ENCODE measurements at places on chromosomes 6 and 20.

DNA sequence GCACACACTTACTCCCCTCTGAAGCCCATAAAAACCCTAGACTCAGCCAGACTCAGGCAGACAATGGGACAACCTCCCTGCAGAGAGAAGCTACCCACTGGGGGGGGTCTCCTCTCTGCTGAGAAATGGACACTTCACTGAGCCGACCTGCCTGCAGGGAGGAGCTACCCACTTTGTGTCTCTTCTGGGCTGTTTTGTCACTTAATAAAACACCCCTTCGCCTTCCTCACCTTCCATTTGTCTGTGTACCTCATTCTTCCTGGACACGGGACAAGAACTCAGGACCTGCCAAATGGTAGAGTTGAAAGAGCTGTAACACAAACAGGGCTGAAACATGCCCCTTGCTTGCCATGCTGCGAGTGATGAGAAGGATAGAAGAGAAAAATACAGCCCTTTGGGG is 151.7 kb upstream of the HDDC2 start:
- DNase-seq, result no peak

DNA sequence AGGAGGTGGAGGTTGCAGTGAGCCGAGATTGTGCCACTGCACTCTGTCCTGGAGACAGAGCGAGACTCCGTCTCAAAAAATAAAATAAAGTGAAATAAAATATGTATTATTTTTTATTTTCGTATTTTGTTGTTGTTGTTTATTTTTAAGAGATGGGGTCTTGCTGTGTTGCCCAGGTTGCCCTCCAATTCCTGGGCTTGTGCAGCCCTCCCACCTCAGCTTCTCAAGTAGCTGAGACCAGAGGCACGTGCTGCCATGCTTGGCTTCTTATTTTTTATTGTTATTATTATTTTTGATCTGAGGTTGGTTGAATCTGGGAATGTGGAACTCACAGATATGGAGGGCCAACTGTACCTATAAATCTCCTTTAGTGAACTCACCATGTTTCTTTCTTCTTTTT is 10.1 kb downstream of the KPNA5 start:
- DNase-seq, result no peak

- DNase-seq, result no peak
These were observed 553.7 kb downstream of the CD83 start for GRCh38 chr6:14671261-14671681.

DNA sequence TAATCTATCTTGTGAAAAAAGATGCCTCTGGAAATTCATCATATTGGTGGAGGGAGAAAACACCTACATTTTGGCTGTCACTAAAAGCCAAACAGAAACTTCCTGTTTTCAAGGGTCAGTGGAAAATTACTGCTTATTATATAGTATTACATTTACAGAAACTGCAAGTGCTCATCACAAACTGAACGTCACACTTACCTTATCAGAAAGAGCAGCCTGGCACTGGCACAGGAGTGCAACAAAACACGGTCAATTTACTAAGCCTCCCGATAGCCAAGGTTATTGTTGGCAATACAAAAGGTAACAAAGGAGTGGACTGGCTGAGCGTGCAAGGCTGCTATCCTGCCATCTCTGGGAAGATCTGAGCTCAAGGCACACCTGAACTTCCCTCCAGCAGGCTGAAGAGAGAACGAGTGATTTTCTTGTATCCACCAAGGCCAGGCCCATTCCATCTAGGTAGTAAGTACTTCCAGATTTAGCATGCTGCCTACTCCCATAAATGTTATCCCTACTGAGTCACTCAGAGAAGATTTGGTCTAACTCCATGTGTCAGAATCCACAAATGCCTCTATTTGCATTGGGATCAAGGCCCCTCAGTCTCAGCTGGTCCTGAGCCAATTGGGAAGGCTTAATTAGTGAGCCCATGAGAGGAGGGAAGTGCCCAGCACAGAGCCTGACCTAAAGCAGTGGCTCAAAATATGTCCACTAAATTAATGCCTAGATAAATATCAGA is 399.8 kb downstream of the BTBD9 start:
- DNase-seq, result no peak

DNA sequence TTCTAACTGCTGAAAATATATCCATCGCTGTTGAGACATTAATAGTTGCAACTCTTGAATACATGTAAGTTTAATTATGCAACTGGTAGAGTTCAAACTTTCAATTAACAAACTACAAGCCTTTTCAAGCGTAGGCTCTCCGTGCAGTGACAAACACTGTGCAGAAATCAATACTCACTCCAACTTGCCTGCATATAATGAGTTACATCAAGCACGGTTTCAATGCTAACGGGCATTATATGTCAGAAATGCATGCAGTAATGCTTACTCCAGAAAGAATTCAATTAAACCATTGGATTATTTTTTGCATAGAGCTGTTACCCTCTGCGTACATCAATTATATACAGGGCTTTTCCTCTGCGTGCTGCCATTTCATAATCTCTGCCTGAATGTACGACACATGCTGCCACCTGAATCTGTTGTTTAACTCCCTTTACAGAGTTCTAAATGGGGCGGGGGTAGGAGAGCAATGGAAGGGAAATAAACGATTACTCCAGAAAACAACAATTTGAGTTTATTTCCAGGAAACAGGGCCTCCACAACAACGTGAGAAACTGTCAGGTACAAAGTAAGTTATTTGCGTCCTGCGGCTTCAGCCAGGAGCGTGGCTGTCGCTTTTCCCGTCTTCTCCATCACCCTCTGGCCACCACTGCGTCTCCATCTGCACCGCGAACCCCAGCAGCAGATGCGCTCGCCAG is 1.8 kb downstream of the PTPRK start:
- no peak for DNase-seq

- DNase-seq, result no peak
These were observed 54.8 kb upstream of the SPDEF start for GRCh38 chr6:34610819-34611477.

- peak; percentile 76 for DNase-seq
These were observed 209.2 kb downstream of the ANKRD60 start for GRCh38 chr20:58019027-58019849.

DNA sequence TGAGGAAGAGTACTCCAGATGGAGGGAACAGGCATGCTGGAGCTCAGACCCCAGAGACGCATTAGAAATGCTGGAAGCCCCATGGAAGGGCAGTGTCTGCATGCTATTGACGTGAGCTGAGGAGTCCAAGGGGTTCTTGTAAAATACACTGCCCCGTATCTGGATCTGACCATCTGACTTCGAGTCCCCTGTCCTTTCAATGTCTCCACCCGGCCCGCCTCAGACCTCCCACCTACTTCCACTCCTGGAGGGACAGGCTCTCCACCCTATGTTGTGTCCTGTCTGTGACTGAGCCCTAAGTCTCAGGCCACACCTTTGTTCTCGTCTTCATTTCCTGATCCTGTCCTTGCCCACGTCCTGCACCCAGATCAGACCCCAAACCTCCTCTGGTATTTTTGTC is 496.3 kb downstream of the CDH26 start:
- DNase-seq, result no peak

DNA sequence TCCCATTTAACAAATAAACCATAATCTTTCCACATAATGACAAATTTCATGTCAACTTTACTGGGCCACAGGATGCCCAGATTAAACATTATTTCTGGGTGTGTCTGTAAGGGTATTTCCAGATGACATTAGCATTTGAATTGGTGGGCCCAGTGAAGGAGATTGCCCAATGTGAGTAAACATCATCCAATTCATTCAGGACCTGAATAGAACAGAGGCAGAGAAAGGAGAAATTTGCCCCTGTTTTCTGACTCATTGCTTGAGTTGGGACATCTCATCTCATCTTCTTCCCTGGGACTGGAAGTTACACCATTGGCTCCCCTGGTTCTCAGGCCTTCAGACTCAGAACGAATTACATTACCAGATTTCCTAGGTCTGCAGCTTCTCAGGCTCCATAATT is 142.9 kb downstream of the TPBG start:
- no peak for DNase-seq

DNA sequence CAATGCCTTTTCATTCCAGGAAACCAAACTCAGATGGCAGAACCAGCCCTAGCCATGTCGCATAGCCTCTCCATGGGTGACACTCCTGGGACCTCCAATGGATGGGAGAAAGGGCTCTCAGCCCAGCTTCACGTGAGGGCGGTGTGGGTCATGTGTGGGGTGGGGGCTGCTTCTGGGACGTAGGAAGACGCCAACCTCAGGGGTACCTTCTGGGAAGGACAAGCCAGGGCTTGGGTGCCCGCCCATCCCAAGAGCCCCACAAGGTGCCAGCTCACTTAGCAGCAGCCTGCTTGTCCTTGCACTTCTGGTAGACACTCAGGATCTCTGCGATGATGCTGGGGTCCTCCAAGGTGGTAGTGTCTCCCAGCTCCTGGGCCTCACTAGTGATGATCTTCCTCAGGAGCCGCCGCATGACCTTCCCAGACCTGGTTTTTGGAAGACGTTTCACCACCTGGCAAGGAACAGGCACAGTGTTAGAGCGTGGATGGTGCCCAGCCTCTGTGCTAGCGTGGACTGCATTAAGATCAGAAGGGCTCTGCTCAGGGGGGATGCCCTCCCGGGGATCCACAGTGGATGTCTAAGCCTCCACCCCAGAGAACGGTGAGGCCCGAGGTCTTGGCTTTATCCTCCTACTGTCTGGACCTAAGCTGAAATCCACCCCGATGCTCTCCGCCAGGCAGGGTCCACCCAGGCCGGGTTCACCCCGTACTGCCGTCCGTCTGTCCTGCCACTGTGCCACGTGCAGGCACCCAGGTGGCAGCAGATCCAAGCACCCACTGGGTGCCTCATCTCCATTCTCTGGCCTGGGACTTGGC is 15.1 kb upstream of the APMAP start:
- DNase-seq, result no peak

- no peak for DNase-seq
These were observed 29.8 kb downstream of the ADGRG6 start for GRCh38 chr6:142331601-142332000.

Measured in RWPE2 (cell line).